Activated CD8-positive, alpha-beta memory T cell treated with anti-CD3 and anti-CD28 coated beads for 1 hour (primary cell): ENCODE measurements at places on chromosomes 7 and 10.

GRCh38 chr10:5658871-5659618, 7.3 kb downstream of the ASB13 start:
- DNase-seq, result no peak

GRCh38 chr7:107768263-107768662, 24.3 kb downstream of the CBLL1 start:
- no peak for DNase-seq

- no peak for DNase-seq
Observed at GRCh38 chr7:22633954-22634474, 93.0 kb upstream of the IL6 start.

DNA sequence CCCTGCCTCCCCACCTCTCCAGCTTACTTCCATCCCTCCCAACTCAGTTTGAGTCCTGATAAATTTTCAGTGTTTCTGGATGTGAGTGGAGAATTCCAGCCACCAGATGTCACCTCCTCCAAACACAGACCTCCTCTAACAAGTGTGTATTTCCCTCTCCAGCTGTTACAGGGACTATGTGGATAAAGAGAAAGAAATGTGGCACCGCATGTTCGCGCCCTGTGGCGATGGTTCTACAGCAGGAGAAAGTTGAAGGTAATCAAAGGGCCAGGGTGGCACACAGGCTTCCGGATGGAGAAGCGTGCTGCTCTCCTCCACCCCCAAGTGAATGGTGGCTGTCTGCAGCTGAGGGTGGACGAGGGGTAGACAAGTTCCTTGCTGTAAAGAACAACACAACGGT, 14.7 kb downstream of the FKBP6 start:
- DNase-seq, result no peak

GRCh38 chr7:93575555-93576399, 1.3 kb upstream of the CALCR start:
- DNase-seq, result no peak

GRCh38 chr10:21202776-21203462, 305.8 kb upstream of the NEBL start:
- no peak for DNase-seq

- no peak for DNase-seq
Observed at GRCh38 chr7:54080525-54080924, 461.6 kb upstream of the VSTM2A start.

GRCh38 chr7:133016604-133017003, 65.3 kb downstream of the CHCHD3 start:
- no peak for DNase-seq

DNA sequence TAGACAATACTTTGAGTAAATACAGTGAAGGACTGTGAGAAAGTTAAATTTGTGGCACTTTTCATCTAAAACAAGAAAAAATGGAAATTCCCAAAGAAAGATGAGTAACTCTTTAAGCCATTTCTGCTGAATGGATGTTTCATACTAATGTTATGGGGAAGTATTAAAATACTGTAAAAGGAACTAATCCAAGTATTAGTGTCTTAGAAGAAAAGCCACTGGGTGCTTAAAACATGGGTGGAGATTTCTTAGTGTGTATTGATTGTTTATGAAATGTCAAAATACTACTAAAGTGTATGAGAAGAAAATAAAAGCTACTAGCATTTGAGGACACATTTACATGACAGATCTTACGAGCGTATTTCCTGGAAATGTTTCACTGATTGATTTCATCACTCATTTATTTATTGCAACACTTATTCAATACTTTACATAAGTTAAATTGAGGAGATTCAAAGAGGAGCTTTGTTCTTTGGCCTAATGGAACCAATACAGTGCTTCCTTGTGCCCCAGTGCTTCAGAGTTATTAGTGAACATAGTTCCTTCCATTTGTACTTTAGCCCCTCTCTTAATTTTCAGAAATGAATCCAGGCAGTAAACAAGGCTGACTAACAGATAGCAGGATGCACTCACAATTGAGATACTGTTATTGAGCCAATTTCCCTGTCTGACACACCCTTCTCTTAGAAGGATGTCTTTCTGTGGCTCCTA, 155.5 kb upstream of the AHR start:
- no peak for DNase-seq

- no peak for DNase-seq
Observed at GRCh38 chr10:68330852-68331454, 911 bp upstream of the HNRNPH3 start.

- no peak for DNase-seq
Observed at GRCh38 chr7:128174386-128174785, 66.7 kb upstream of the LEP start.

DNA sequence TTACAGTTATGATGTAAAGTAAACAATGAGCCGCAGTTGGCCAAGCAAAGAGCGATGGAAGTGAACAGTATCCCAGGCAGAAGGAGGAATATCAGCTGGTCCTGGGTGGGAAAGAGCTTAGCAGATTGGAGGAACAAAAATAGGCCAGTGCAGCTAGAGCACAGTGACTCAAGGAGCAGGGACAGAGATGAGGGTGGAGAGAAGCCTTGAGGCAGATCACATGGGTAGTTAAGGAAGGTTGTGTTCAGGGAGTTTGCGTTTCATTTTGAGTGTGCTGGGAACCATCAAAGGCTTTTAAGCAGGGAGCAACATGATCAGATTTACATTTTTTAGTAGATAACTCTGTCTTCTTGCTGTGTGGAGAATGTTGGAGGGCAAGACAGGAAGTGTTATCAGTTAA, 113.6 kb downstream of the OAT start:
- DNase-seq, result no peak

DNA sequence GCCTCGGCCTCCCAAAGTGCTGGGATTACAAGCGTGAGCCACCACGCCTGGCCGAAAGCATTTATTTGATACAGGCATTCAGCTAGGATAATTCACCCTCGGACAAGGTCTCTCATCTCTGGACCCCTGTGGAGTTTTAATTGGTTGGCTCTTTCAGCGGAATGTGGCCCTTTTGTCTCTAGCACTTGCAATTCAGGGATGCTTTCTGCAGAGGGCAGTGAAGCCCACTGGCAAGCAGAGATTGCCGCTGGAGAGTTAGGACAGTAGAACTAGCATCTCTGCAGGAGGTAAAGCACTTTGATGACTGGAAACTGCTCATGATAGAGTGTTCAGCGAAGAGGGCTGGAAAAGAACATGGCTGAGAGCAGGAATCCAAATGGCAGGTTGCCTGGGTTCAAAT, 62.0 kb downstream of the SUFU start:
- DNase-seq, result no peak

DNA sequence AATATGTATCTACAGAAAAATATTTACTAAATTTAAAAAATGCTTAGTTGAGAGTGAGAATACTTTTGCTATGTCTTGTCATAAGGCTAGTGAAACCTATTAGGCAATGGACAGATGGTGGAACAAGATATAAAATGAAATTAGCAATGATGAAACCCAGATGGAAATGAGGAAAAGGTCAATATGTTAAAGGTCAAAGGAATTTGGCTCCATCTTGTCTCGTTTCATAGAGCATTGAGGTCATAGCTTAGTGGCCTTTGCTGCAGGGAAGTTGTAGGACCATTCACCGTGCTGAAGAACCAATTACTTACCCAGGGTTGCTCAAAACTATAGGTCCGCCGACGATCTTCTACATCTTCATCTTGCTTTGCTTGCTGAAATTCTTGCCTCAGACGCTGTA, 683.9 kb downstream of the PARD3 start:
- no peak for DNase-seq

DNA sequence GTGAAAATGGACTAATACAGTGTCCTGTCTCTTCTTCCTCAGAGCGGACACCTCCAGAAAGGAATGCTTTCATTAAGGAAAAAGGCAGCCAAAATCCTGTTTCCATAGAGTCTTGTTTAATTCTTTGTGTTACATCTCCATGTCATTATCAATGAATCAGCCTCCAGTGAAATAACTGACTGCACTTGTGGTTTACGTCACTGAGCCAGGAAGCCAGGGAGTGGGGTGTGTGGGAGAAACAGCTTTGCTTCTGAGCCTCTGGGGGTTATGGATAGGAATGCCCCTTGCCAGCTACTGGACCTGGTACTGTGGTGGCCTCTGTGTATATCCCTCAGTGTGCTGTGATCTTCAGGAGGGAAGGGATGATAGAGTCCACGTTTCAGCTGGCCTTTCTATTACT, 416.8 kb downstream of the GALNT17 start:
- DNase-seq, result no peak

- no peak for DNase-seq
Observed at GRCh38 chr10:1629326-1630198, 107.8 kb downstream of the ADARB2 start.

- DNase-seq, result no peak
Observed at GRCh38 chr10:23886355-23886754, 322.6 kb upstream of the KIAA1217 start.

DNA sequence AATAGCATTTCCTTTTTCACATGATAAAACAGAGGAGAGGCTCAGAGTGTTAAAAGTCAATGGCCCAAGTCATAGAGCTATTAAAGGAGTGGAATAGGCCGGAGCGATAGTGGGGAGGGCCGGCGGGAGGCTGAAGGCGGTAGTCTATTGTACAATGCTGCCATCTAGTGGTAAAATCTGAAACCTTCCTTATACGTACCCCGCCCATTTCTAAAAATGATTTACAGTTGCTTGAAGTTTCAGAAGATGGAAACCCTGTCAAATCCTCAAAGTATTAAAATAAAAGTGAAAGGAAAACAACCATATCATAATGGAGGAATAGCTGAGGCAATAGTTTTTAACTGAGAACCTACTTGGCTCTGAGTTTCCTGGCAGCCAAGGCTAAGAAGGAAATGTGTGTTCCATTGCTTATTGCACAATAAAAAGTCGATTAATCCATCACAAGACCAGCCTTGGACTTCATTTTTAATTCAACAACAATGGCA, 209.1 kb downstream of the CCSER2 start:
- DNase-seq, result no peak

DNA sequence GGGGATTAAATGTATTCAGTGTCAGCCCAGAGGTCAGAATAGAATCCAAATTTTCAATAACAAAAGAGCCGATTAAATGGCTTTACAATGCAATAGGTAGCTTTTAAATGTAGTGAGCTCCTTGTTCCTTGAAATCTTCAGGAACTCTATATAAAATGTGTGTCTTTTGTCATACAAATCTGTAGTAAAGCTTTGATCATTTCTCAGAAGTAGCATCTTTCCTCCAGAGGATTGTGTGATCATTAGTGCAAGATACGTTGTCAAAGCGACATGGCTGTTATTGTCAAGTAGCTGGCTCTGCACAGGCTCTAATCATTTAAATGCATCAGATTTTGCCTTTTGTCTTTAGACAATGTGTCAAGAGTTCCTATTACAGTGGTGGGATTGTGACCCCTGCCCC, 116.1 kb upstream of the NAMPT start:
- no peak for DNase-seq

DNA sequence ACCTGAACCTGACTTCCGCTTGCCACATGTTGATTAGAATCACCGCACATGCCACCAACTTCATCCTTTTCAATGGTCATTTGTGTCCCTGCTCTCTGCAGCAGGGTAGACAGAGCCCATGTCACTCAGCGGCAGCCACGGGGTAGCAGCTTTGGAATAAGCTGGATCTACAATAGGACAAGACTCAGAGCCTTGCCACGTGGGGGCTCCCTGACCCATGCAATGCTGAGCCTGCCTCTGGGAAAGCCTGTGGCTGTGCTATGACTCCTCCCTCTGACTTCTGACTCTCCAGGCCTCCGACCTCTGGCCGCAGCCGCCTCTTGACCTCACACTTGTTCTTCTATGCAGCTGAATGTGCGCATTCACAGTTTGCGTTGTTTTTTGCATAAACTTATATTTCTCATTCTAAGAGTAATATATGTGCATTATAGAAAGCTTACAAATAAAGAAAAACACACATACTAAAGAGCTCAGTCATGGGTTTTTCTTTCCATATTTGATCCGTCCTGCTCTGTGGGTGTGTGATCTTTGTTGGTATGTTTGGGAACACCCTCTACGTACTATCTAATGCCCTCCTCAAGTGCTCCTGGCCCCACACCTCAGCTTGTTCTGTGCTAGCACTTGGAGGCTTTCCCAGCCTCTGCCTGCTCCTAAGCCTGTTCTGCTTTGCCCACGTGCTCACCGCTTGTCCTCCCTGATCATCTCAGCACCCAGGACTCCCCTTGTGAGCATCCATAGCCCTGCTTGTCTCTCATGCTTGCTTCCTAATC, 198.0 kb upstream of the MKI67 start:
- DNase-seq, result no peak

DNA sequence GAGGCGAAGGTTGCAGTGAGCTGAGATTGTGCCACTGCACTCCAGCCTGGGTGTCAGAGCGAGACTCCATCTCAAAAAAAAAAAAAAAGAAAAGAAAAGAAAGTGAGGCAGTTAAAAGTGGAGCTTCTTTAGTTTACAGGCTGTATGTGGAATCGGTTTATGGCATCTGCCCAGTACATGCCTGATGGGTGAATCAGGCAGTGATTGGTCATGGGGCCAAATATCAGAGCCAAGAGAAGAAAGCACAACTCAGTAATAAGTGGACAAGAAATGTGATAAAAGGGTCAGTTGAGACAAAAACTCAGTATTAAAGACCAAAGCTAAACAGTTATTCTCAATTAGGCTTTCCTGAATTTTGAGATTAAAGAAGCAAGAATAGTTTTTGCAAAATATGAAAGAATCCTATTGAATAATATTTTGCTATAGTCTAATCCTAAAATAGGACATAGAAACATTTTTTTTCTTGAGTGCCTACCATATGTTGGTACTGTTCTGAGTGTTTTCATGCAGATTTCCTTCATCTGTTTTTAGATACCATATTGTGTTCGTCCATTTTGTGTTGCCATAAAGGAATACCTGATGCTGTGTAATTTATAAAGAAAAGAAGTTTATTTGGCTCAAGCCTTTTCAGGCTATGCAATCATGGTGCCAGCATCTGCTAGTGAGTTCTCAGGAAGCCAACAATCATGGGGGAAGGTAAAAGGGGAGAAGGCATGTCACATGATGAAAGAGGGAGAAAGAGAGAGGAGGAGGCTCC, 14.4 kb downstream of the CDC14C start:
- no peak for DNase-seq

DNA sequence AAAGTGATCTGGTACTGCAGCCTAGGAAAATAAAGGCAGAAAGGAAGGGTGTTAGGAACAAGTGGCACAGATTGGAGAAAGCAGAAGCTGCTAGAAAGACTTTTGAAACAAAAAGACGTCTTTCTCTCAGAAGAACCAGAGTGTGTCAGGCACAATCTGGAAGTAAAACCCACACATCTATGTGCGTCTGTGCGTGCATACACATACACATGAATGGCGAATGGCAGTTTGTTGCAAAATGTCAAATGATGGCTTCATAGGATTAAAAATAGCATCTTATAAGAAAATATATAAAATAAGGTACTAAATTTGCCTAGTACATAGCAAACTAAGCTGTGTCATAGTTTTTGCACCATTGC, 246.3 kb downstream of the CDK14 start:
- no peak for DNase-seq

GRCh38 chr10:65858841-65859240, 1067.0 kb upstream of the LRRTM3 start:
- DNase-seq, result no peak

GRCh38 chr10:17067376-17068264, 62.0 kb downstream of the CUBN start:
- no peak for DNase-seq

- no peak for DNase-seq
Observed at GRCh38 chr10:3765146-3765545, 19.9 kb downstream of the KLF6 start.
